ENCODE measurements at places on chromosomes 3 and 15. TPM values are rescaled to one million over a fixed set of nuclear protein-coding genes. Genes with fewer than 3 reads are reported as not detected.

DNA sequence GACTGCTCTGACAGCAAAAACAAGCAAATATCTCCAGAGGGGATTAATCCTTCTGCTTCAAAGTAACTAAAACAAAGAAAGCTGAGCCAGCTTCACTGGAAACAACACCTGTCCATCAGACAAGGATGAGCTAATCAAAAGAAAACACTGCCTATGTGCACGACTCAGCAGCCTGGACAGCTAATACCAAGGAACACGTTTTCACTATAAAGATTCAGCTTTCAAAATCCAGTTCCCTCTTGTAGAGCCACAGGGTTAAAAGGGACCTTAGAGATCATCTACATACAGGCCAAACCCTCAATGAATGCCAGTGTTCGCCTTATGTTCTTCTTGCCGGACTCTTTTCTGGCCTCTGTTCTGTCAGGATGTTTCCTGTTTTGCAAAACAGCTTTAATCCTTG is 6.9 kb downstream of the TUSC7 start:
- DNase-seq = no peak

- DNase-seq = no peak
Measured at GRCh38 chr3:16794257-16794656, 90.5 kb upstream of the PLCL2 start.

DNA sequence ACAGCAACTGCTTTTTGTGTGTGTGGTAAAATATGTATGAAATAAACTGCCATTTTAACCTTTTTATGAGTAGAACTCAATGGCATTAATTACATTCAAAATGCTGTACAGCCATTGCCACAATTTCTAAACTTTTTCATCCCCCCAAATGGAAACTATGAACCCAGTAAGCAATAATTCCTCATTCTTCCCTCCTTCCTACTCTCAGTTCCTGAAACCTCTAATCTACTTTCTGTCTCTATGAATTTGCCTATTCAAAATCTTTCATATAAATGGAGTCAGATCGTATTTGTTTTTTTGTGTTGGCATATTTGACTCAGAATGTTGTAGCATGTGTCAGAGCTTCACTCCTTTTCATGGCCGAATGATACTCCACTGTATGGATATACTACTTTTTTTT is 5.3 kb upstream of the BLM start:
- DNase-seq = no peak

- DNase-seq = no peak
Measured at GRCh38 chr3:39068556-39068955, 16.7 kb downstream of the WDR48 start.

GRCh38 chr3:57949785-57950615 is 58.2 kb upstream of the FLNB start:
- DNase-seq = no peak

- peak; percentile 36 for DNase-seq
Measured at GRCh38 chr3:57164217-57164656, 916 bp downstream of the IL17RD start.

DNA sequence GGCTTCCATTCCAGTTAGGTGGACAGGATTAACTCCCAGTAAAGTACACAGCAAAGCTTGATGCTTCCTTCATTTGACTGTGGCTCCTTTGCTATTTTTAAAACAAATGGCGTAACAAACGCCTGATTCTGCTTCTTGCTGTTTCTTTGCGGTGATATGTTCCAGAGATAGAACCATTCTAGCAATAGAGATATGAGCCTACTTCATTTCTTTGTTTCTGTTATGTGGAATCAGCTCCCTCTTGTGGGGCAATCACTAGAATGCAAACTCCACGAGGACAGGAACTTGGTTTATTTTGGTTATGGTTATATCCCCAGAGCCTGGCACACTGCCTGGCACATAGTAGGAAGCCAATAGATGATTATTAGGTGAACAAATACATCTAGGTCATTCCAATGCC is 122.6 kb upstream of the SLC6A11 start:
- DNase-seq = no peak

- DNase-seq = no peak
Measured at GRCh38 chr3:8460815-8461456, 40.7 kb upstream of the LMCD1 start.

GRCh38 chr3:162206648-162207047 is 710.0 kb downstream of the OTOL1 start:
- no peak for DNase-seq

- DNase-seq = no peak
Measured at GRCh38 chr3:178960181-178960580, 111.4 kb downstream of the ZMAT3 start.

The BTD gene
- 8.3 TPM for total RNA-seq

The CNOT10 gene
- 56.0 TPM for total RNA-seq

The ZNF502 gene
- 2.9 TPM for total RNA-seq

The STRIT1 gene
- not detected for total RNA-seq

All from activated naive CD8-positive, alpha-beta T cell treated with anti-CD3 and anti-CD28 coated beads, Interleukin-2, amount 10 ng/mL, durations not matched to agents 7 days and 5 days (primary cell).